Choroid plexus epithelial cell (primary cell): ENCODE measurements at places on chromosomes 1 and 21.

DNA sequence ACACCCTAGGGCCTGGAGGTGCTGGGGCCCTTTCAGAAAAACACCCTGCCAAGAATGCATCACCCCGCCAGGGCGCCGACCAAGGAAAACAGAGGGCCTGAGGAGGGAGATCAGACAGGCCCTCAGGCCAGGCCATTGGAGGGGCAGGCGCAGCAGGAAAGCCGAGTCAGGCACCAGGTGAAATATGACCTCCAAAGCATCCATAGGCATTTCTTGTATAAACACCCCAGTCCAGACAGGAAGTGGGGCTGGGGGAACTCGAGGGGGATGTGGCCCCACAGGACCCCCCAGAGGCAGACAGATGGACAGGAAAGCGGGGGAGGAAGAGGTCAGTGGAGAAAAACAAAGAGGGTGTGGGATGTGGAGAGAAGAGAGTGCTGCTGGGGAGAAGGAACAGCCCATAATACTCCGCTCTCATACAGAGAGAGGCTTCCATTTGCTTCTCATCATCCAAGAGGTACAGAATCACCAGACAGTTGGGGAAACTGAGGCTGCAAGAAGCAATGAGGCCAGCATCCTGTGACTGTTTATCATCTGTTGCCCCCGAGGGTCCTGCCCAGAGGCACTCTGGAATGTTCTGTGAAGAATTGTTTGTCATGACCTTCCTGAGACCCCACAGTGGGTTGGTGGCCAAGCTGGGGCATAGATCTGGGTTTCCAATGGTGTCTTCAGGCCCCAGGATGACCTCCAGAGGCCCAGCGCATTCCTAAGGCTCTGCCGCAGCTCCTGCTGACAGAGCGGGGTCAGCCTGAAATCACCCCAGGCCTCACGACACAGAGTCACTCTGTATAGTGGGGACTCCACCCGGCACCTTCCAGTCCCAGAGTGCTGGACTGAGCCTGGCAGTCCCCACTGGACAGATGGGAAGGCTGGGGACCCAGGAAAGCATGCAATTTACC, 18.0 kb downstream of the TRIM62 start:
- peak; percentile 98 for DNase-seq

- no peak for DNase-seq
These were observed 2.0 kb upstream of the TRAPPC3 start for GRCh38 chr1:36151134-36151844.

GRCh38 chr1:109241344-109241743, 8.0 kb upstream of the CELSR2 start:
- DNase-seq: peak; percentile 13

DNA sequence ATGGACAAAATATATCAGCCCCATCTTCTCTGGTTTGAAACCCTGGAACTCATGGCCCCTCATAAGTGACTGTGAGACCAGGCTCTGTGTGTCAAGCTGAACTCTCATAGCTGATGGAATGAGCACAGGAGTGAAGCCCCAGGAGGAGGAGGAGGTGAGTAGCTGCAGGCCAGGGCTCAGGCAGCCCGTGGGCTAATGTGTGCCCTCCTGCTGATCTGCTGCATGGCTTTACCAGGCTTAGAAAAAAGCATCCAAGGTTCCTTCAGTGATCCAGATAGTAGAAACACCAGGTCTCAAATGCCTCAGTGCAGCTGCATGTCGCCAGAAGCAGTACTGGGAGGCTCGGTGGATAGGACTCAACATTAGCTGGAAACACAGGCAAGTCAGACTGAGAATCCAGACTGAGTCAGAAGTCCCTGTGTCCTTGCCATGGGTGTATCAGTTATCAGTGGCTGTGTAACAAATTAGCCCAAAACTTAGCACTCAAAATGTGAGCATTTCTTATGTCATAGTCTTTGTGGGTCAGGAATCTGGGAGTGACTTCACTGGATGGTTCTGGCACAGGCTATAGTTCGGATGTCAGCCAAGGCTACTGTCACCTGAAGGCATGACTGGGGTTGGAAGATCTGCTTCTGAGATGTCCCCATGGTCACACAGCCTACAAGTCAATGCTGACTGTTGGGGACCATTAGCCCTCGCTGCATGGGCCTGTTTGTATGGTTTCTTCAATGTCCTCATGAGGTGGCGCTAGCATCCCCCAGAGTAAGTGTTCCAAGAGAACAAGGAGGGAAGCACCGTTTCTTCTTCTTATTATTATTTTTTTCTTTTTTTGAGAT, 255.4 kb upstream of the IRF2BP2 start:
- no peak for DNase-seq

DNA sequence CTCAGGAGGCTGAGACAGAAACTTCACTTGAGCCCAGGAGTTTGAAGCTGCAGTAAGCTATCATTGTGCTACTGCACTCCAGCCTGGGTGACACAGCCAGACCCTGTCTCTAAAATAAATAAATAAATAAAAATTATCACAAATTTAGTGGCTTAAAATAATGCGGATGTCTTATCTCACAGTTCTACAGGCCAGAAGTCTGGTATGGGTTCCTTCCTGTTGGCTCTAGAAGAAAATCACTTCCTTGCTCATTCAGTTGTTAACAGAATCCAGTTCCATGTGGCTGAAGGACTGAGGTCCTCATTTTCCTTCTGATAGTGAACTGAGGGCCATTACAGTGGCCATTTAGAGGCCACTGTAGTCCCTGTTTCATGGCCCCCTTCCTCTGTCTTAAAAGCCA, 94.6 kb upstream of the S1PR1 start:
- DNase-seq: no peak
